Stimulated activated CD4-positive, alpha-beta T cell treated with anti-CD3 and anti-CD28 coated beads, Interleukin-1b, Interleukin-23, amount 100 ng/mL, for 1 hour (primary cell): ENCODE measurements at places on chromosomes 16 and 17.

GRCh38 chr16:49856672-49857330 is 889 bp upstream of the ZNF423 start:
- DNase-seq = no peak

DNA sequence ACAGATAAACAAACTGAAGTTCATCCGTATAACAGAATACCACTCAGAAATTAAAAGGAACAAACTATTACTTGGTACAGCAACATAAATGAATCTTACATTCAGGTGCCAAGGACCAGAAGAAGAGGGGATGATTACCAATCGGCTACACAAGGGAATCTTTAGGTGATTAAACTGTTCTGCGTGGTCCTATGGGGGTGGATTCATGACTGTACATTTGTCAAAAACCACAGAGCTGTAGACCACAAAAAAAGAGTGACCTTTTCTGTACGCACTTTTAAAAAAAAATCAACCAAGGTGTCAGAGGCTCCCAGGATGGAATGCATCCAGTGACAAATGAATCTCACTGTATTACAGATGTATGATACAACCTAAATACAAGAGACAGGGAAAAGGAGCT is 110.8 kb downstream of the CDYL2 start:
- no peak for DNase-seq

DNA sequence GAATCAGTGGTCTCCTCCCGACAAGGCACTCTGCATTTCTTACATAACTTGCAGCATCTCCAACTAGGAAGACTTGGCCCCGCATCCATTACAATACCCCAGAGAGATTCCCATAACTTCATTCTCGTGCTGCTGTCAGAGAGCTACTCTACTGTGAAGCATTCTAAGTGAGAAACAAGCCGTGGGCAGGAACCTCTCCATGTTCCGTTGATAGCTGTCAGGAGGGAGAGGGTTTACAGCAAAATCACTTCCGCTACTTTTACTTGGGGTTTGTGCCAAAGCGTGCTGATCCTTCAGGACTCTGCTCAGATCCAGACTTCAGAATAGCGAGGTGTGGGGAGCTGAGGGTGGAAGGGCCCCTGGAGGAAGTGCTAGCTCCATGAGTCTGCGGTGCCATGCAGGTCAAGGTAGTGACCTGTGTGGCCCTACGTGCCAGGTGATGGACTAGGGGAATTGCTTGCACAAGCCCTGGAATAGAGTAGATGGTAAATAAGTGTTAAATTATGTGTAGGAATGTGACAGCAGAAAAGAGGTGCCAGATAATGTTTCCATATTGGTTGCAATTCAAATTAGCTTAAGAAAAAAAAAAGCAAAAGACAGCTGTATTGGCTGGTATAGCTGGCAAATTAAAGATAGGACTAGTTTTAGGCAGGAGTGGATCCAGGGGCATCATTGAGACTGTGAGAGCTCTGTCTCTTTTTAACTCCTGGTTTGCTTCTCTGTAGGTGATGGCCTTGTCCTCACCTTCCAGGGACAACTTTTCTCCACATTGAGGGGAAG is 358.5 kb upstream of the ERCC4 start:
- no peak for DNase-seq

DNA sequence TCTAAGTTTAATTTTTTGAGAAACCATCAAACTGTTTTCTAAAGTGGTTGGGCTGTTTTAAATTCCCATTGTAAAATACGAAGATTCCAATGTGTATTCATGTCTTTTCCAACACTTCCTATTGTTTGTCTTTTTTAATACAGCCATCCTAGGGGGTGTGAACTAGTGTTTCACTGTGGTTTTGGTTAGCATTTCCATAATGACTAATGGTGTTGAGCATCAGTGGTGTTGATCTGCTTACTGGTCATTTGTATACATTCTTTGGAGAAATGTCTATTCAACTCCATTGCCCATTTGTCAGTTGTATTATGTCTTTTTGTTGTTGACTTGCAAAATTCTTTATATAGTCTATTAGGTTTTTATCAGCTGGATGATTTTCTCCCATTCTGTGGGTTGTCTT is 239.2 kb upstream of the AXIN2 start:
- no peak for DNase-seq

DNA sequence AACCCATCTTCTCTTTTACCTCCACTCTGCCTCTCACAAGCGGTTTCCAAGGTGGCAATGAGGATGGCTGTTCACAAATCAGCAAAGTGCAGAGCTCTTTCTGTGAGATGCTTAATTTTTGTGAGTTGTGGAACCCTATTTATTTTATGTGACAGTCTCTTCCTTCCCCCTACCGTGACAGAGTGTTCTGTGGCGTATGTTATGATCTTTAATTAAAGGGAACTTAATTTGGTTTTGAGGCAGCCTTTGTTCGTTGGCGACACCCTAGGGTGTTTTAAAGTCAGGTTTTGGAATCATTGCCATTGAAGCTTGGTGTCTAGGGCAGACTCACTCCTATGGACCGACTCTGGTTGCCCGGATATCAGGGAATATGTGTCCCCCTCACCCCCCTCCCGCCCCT is 83.3 kb upstream of the IRX3 start:
- DNase-seq = no peak

- DNase-seq = no peak
Observed at GRCh38 chr17:78725448-78726021, 56.5 kb downstream of the CYTH1 start.
